AG08396 (cell line): ENCODE measurements at places on chromosomes 1 and 21.

DNA sequence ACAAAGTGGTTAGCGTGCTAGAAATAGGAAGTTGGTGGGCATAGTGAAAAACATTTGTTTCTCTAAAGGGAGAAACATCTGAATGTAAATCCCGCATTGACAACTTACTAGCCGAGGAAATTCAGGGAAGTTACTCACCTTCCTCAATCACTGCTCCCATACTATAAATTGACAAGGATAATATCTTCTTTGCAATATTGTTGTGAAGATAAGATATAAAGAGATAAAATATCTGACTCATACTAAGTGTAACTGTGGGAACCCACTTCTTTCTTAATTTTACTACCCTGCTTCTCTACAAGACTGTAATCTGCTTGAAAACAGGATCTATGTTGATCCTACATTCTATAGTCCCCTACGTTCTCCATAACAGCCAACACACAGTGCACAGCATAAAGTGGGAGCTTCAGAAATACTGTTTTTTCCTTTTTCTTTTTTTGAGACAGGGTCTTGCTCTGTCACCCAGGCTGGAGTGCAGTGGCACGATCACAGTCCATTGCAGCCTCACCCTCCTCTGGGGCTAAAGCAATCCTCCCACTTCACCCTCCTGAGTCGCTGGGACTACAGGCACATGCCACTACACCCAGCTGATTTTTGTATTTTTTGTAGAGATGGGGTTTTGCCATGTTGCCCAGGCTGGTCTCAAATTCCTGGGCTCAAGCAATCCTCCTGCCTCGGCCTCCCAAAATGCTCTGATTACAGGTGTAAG, 57.4 kb upstream of the C1orf21 start:
- no peak for DNase-seq

DNA sequence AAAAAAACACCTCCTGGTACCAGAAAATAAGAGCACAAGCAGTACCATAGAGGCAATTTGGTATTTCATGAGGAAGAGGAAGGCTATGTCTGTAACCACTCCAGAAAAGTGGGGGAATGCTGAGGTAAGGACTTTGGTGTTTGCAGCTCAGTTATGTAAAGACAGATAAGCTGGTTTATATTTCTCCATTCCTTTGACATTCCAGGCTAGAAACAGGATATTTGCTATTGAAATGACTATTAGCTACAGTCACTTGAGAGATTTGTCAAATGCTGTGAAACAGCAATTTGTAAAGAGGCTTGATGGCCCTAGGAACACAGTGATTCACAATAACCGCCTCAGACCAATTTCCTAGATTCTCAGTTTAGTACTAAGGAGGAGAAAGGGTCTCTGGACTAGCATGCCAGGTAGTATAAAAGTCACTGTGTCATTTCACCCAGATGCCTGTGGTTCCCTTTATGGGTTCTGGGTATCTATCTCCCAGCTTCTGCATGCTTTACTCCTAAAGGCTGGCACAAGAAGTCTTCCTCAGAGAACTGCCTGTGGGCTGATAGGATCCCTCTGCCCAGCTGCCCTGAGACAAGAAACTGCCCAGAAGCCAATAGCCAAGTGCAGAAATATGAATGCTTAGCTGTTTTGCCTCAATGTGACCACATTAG, 80.5 kb downstream of the VCAM1 start:
- DNase-seq, result peak; percentile 13

DNA sequence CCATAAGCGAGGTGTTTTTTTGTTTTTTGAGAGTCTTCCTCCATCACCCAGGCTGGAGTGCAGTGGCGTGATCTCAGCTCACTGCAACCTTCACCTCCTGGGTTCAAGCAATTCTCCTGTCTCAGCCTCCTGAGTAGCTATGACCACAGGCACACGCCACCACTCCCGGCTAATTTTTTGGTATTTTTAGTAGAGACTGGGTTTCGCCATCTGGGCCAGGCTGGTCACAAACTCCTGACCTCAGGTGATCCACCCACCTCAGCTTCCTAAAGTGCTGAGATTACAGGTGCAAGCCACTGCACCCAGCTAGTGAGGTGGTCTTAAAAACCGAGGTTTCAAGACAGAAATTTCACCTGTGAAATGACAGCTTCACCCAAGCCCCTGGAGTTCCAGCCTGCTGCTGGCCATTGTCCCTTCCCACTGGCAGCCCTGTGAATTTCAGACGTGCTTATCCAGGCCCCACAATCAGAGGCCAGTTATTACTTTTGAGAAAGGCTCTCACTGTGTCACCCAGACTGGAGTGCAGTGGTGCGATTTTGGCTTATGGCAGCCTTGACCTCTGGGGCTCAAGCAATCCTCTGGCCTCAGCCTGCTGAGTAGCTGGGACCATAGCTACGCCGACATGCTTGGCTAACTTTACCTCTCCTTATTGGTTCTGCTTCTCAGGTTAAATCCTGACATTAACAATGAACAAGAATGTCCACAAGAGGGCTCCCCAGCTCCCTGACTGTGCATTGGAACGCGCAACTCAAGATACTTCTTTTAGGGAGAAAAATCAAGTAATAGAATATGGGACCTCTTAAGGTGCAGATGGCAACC, 19.4 kb downstream of the ENO1 start:
- DNase-seq, result peak; percentile 39

- no peak for DNase-seq
These were observed 132.2 kb downstream of the CASZ1 start for GRCh38 chr1:10664251-10664650.

- DNase-seq, result no peak
These were observed 618 bp downstream of the CLCC1 start for GRCh38 chr1:108962681-108963051.

- DNase-seq, result no peak
These were observed 1548.6 kb upstream of the B3GALT2 start for GRCh38 chr1:194734970-194735369.
